ENCODE measurements at places on chromosomes 5 and 9.

DNA sequence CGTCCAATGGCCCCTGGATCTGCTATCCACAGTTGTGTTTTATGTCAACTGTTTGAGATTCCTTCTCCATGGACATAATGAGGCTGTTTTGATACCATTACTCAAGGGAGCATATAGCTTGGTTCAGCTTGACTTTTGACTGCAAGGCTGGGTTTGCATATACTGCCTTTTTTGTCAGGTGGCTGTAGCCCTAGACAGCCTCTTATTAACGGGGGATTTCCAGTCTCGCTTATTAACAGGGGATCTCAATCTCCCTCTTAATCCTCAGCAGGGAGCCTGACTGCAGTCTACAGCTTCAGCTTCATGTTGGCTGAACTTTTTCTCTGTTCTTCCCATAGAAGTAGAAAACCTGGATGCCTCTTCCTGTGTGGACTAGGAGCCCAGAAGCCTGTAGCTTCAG is 73.7 kb upstream of the TNC start:
- DNase-seq: no peak

- no peak for DNase-seq
These were observed 17.0 kb upstream of the IPPK start for GRCh38 chr9:92686954-92687353.

GRCh38 chr9:32401488-32401887 is 17.0 kb downstream of the ACO1 start:
- no peak for DNase-seq

- DNase-seq: no peak
These were observed 160.7 kb downstream of the TMEM38B start for GRCh38 chr9:105854783-105855724.

- peak; percentile 29 for DNase-seq
These were observed 284.8 kb upstream of the GRAMD2B start for GRCh38 chr5:126138281-126138931.

- no peak for DNase-seq
These were observed 8.5 kb downstream of the PCDH12 start for GRCh38 chr5:141949511-141949910.

DNA sequence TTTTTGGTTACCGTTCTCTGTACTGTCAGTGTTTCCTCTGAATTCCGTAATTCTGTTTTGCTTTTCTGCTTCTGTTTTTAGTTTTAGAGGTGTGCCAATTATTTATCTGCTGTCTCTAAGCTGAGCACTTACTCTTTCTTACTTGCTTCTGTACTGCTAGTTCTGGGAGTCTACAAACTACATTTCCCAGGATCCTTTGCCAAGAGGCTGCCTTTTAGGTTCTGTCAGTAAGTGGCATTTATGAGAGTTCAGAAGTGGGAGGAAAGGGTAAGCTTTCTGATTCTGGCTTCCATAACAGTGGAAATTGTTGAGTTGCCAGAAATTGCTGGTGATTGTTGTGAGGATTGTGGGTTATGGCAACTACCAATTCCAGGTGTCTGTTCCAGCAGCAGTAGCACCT is 102.4 kb downstream of the OSTF1 start:
- DNase-seq: no peak

GRCh38 chr5:2334719-2335118 is 416.8 kb downstream of the IRX2 start:
- peak; percentile 69 for DNase-seq

DNA sequence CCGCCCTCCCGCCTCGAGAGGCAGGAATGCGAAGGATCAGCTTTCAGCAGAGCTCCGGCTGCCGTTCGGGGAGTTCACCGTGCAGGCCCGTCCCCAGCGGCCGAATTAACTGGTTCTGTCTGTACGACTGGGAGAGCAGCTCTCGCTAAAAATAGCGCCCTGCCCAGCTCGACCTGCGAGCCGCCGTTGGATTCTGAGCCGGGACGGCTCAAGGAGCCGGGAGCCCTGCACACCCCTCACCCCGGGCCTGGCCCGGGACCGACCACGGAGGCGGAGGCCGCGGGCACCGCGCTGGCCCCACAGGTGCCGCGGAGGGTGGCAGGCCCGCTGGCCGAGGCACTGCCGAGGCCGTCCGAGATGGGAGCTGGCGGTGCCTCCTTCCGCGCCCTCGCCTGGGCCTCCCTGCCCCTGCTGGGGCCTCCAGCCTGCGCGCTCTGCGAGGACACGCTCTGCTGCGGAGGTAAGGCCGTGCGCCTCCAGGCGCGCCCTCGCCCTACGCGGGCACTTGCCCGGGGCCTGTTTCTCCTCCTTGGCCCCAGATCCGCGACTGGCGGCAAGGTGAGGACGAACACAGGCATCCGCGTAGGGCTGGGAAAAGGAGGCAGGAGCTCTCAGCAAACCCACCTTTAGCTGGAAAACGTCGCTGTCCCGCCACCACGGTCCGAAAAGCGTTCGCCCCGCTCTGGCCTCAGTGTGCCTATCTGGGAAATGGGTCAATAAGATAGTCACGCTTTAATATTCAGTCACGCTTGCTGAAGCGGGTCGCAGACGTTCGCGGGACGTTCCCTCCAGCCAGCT is 53.1 kb upstream of the DAB2IP start:
- no peak for DNase-seq
